ENCODE measurements at places on chromosomes 7 and 10. TPM values are rescaled to one million over a fixed set of nuclear protein-coding genes. Genes with fewer than 3 reads are reported as not detected.

The LRRC4 gene
- total RNA-seq = 0.64 TPM

The ADCY1 gene
- total RNA-seq = 1.0 TPM

The CCM2 gene
- 45.0 TPM for total RNA-seq

The ZNF716 gene
- not detected for total RNA-seq

The PTPRN2 gene
- total RNA-seq = 2.8 TPM

The FAM237B gene
- total RNA-seq = not detected

The HOXA3 gene
- total RNA-seq = not detected

The MMD2 gene
- not detected for total RNA-seq

Data from bronchial epithelial cell (primary cell).